Endothelial cell of umbilical vein (primary cell): ENCODE measurements at places on chromosomes 13 and 19.

DNA sequence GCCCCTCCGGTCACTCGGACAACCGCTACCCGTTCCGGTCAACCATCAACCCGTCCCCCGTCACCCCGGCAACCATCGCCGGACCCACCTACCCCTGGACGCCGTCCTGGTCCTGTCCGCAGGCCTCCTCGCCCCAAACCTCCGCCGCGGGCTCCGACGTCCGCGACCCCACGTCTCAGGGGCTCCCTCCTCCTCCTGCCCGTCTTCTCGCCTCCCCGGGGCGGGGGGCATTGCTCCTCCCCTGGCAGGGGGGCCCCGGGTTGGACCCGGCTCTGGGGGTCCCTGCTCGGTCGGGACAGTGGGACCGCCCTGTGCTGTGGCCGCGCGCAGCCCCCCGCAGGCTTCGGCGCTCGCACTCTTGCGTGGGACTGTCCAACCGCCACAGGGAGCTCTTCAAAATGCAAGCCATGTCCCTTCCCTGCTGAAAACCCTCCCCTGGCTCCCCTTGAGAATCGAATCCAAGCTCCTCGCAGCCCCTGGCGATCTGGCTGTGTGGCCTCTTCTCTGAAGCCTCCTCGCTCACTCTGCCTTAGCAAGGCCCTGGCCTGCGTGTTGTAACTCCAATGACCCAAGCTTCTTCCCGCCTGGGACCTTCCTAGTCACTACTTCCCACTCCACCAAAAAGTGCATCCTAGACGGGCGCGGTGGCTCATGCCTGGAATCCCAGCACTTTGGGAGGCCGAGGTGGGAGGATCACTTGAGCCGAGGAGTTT, 8.4 kb downstream of the EPHX3 start:
- DNase-seq: no peak

GRCh38 chr19:41904118-41904870, 21.3 kb downstream of the ARHGEF1 start:
- no peak for DNase-seq

DNA sequence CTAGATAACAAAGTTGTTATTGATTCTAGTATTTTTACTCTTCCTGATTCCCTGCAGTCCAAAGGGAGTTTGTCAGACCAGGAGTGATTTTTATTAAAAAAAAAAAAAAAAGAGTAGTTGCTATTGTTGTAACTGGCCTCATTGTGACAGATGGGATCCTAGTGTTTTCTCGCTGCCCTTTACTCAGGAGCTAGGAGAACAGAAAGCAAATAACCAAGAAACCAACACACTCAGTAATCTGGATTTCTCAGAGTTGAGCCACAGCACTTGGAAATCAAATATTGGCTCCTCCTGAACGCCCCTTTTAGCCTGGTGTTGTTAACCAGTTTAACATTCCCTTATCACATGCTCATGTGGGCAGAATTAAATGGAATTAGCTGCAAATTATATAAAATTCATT, 8.3 kb upstream of the PDX1 start:
- DNase-seq: no peak

GRCh38 chr19:57263244-57263741, 17.0 kb upstream of the ZNF460 start:
- DNase-seq: no peak

GRCh38 chr19:1163934-1164683, 10.0 kb downstream of the SBNO2 start:
- DNase-seq: no peak

- no peak for DNase-seq
Observed at GRCh38 chr19:23817519-23817918, 58.8 kb upstream of the ZNF681 start.

DNA sequence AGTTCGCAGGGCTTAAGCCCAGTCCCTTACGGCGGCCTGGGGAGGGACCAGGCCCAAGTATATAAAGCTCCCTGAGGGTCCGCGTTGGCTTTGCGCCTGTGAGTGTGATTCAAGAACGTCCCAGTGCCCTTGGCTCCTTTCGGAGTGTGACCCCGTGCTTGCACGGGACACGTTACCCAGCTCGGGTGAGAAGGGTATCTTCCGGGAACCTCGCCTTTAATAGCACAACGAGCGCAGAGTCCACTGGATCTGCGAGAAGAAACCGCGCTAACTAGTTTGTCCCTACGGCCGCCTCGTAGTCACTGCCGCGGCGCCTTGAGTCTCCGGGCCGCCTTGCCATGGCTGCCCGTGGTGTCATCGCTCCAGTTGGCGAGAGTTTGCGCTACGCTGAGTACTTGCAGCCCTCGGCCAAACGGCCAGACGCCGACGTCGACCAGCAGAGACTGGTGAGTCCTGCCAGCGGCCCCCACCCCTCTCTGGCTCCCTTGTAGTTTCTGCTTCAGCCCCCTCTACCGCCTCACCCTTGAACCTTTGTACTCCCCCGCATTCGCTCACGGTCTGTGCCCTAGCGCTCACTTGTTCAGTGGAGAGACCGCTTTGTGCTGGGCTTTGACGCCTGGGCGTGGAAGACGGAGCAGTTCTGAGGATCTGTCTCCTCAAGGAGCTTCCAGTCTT, at the start of gene DNAJC15:
Gene DNAJC15 (plus strand): TSS at position 298 of the 675 bp plus-strand sequence. CDS start 41 bp downstream, at position 339.
- DNase-seq: peak; percentile 91

- no peak for DNase-seq
Observed at GRCh38 chr19:2043251-2043641, 7.8 kb downstream of the MKNK2 start.

DNA sequence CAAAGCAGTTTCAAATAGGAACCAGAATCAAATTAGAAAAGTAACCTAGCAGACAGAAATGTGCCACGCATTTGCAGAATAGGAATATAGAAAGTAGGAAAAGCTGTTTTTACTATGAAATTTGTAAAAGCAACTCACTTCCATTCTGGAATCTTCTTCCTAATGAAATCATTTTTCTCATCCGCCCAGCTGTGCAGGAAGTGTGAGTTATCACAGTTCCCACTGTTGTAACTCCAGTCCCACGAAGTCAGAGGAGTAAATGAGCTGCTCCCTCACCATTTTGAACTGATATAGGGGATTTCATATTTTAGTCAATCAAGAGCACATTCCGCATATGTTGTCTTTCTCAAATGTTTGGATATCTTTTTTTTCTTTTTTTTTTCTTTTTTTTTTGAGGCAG, 230.8 kb downstream of the TBC1D4 start:
- no peak for DNase-seq

DNA sequence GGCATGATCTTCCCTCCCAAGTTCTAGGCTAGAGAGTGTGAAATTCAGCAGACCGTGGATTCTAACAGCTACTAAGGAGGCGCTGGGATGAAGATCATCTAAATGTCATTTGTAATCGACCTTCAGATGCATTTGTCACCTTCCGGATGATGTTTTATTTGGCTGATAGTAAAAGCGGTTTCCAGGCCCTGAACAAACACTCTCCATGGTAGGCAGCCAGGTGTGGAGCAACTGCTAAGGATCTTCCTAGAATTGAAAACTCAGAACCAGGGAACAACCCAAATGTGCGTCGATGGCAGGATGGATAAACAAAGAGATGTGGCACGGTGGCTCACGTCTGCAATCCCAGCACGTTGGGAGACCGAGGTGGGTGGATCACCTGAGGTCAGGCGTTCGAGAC, 107.2 kb upstream of the CACNA1A start:
- no peak for DNase-seq

- DNase-seq: no peak
Observed at GRCh38 chr13:81106348-81106747, 765.4 kb upstream of the SPRY2 start.

GRCh38 chr19:29315556-29316190, 102.7 kb upstream of the UQCRFS1 start:
- no peak for DNase-seq

GRCh38 chr13:83232626-83233025, 649.6 kb downstream of the SLITRK1 start:
- no peak for DNase-seq

GRCh38 chr19:12314553-12314952, 18.9 kb downstream of the ZNF563 start:
- no peak for DNase-seq

DNA sequence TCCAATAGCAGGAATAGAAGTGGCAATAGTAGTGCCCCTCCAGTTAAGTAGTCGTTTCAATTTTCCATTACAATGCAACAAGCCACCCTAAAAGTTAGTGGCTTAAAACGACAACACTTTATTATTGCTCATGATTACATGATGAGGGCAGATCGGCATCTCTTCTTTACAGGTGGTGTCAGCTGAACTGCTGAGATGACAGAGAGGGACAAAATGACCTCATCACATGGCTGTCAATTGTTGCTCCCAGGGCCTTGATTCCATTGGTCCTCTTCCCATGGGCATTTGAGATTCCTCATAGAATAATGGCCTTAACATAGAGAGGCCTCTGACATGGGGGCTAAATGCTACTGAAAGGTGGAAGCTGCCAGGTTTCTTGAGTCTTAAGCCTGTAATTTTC, 679.8 kb upstream of the KLHL1 start:
- no peak for DNase-seq

DNA sequence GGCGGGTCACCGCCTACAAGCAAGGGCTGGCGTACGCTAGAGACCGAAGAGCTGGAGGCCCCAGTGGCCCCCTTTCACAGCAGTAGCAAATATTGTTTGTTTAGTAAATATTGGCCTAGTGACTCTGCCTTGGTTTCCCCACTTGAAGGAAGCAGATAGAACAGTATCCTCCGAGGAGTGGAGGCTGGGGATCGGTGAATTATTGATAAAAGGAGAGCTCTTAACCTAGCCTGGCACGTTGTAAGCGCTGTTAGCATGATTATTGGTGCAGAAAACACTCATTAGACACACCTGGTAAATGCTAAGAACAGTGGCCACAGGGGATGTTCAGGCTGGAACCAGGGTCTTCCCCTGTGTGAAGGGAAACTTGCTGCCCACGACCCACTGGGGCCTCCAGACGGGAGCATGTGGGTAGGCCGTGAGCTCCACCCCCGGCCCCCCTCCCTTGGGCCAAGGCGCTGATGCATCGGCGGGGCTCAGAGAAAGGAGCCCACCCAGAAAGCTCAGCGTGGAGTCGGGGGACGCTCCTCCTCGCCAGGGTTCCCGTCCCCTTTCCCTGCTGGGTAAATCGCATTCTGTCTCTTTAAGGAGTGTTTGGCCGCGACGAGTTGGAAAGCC, 2.3 kb downstream of the IER2 start:
- no peak for DNase-seq
